ENCODE measurements at places on chromosomes 5 and 9.

DNA sequence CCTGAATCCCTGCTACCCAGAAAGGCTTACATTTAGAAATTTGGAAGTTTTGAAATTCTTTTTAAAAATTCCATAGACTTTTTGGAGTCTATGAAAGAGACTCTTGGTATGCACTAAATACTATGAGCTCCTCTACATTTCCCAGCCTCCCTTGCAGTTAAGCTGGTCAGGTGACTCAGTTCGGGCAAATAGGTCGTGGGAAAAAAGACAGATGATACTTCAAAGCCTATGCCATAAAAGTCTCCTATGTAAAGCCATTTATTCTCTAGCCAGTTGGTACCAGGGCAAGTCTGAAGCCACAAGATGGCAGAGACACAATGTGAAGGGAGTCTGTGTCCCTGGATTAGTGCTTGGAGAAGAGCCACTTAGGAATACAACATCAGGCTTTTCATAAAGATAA lies 101.8 kb downstream of the BOD1 start:
- DNase-seq, result no peak

DNA sequence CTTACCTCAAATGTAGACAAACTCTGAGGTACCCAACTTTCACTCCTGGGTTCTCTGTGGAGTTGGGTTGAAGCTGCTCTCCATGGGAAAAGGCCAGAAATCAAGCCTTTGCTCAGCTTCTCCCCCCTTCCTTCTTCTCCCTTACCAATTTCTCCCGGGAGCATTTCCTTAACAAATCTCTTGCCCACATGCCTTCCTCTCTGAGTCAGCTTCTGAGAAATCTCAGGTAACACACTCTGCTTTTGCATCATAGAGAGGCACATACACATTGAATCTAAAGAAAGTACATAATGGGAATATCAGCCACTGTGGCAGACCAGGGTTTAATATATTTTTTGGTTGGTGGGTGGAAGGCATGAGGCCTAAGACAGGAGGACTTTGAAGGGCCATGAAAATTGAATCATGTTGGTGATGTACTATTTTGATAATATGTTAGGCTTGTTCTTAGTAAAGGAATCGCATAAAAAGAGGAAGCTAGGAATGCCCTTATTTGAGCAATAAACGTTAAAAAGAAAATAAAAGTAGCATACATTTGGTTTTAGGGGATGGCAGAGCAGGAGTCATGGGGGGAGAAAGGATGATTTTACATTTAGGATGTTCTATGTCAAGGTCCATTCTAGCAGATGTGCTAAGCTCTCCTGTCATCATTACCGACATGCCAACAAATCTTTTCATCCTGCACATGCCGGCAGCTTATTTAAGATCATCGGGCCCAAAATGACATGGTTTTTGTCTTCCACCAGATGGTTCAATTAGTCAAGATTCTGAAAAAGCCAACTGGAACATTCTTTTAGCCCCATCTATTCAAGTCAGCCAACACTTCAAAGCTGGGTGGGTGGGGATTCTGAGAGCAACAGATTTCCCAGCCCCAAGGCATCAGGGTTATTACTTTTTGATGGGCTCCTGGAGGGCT lies 199.5 kb upstream of the CLINT1 start:
- no peak for DNase-seq

- peak; percentile 37 for DNase-seq
These were observed 2.1 kb downstream of the ADGRD2 start for GRCh38 chr9:124452326-124452725.

DNA sequence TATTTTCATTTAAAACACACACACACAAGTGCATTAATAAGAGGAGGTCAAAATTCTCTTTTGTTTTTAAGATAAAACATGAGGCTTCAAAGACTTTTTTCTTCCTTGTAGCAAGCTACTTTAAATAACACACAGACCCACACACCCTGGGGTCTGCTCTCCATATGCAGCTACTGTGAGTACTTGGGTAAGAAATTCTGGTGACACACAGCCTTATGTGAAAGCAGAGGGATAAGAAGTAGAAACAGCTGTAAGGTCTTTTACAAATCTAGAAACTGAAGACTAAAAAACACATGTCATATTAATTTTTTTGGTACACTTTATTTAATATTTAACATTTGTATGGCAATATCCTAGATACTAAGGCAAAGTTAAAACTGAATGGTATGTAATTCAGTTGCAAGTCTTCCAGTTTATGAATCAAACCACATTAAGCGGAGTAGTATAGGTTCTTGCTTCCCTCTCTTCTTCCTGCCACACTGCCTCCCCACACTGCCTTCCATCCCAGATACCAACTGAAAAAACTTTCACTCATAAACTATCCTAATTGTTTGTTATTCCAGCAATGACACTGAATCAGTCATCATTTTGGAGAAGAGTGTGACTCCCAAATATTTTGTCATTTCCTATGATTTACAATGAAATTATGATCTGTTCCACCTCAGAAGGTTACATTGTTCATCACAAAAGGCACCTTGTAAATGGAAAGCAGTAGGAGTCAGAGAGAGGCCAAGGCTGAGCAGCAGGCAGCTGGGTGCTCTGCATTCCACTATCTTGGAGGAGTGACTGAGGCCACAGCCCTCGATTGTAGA lies 92.0 kb downstream of the PLCXD3 start:
- no peak for DNase-seq

- DNase-seq, result peak; percentile 26
These were observed 263.4 kb downstream of the DEPDC1B start for GRCh38 chr5:60436518-60436917.

GRCh38 chr9:115057559-115057958 lies 60.4 kb downstream of the TNC start:
- DNase-seq, result no peak

- no peak for DNase-seq
These were observed 606.5 kb upstream of the ADAMTS16 start for GRCh38 chr5:4533457-4534105.

DNA sequence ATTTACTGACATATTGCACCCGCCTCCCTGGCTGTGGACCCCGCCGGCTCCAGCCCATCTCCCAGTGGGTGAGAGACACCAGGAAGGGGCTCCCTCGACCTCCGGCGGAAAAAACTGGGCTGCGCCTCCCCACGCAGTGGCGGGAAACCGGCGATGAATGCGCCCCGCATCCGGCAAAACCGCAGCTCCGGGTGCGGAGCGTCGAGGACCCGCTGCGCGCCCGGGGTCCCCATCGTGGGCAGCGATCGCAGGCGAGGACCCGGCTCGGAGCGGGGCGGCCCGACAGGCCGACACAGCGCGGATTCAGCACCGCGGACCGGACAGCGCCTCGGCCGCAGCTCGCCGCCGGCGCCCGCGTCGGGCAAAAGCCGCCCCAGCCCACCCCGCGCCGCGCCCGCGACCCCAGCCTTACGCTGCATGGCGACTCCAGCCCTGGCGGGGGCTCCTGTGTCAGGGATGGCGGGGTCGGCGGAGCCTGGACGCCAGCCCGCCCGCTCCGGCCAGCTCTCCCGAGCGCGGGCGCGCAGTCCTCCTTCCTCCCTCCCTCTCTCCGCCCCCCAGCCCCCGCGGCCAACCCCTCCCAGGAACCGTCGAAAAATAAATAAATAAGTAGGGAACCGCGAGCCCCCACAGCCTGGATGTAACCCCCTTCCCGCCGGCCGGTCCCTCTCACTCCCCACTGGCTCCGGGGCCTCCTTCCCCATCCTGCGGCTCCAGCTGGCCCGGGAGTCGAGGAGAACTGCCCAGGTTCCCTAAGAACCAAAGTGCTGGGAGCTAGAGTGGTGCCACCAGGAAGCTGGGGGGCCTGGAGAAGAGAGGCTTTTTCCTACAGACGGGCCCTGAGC lies 3.1 kb downstream of the LHX3 start:
- no peak for DNase-seq

GRCh38 chr5:122745597-122745996 lies 29.3 kb upstream of the SNX2 start:
- DNase-seq, result no peak

GRCh38 chr5:113405530-113405929 lies 29.3 kb downstream of the TSSK1B start:
- no peak for DNase-seq

DNA sequence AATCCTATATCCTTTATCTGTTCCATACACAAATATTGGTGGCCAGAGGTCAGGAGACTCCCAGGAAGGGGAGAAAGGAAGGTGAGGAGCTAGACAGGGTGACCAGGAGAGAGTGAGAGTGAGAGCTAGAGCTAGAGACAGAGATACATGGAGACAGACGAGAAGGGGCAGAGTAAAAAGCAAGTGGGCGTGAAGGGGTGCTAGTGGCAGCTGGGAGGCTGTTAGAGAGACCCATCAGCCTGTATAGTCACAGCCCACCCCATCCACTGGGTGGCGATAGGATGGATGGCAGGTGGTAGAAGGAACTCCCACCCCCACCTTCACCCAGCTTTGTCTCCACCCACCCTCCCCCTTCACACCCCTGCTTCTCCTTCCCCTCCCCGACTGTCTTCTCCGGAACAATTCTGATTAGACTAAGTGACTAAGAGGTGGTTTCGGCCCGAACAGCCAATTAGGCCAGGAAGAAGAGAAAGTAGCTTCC lies 32.8 kb downstream of the PCDH1 start:
- DNase-seq, result no peak

GRCh38 chr5:139687656-139688055 lies 39.5 kb downstream of the CXXC5 start:
- no peak for DNase-seq

DNA sequence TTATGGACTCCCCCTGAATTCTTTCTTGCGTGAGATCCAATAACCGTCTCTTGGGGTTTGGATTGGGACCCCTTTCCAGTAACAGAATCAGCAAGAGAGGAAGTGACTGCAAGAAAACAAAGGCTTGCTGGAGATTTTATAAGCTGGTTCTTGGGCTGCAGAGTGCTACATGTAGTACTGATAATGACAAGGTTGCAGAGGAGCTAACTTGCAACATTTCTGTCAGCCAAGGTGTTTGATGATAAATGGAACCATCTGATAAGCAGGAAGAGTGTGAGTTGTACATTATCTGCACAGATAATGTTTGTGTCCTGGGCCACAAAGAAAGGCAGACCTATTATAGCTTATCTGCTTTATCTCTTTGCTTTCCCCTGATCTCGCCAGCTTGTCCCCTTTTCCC lies 37.1 kb downstream of the DNAJB5 start:
- DNase-seq, result no peak

GRCh38 chr5:58641533-58641932 lies 58.7 kb downstream of the RAB3C start:
- DNase-seq, result no peak

- no peak for DNase-seq
These were observed 87.9 kb upstream of the SLC24A2 start for GRCh38 chr9:19876569-19877316.

DNA sequence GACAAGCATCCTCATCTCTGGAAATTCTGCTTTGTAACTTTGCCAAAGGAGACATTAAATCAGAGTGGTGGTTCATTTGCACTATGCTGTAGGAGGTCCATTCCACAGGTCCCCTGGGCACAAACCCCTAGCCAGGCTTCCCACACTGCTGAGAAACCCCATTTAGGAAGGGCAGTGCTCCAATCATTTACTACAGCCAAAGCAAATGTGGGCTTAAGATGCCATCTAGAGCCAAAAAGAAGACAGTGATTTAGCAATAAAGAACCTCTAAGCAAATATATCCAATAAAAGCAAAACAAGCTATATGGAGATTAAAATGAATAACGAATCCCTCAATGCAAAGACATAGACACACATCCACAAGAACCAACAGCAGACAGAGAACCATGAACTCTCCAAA lies 129.0 kb upstream of the ALDH1B1 start:
- no peak for DNase-seq

Data from GM13976 (cell line).